Cardiac muscle cell (in vitro differentiated cells and primary cell): ENCODE measurements at places on chromosomes 7 and 10. TPM values are rescaled to one million over a fixed set of nuclear protein-coding genes. Genes with fewer than 3 reads are reported as not detected.

GRCh38 chr10:33103863-33104379, 145.9 kb upstream of the ITGB1 start:
- DNase-seq = no peak

Gene SCART1
- total RNA-seq = 0.74 and 5.6 TPM in 2 replicates

DNA sequence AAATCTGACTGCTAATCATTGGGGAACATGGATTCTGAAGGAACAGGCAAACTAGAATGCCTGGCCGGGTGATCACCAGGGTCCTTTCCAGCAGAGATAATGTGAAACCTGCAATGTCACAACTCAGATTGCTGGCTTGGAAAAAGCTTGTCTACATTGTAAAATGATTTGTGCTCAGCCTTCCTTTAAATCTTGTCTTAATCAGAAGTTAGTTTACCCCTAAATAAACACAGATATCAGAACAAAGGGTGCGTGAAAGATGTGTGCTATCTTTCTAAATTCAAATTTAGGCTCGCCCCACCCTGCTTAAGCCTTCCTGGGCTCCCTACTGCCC, 26.3 kb downstream of the COBL start:
- no peak for DNase-seq

GRCh38 chr7:65342723-65343629, 30.7 kb upstream of the ZNF92 start:
- no peak for DNase-seq

DNA sequence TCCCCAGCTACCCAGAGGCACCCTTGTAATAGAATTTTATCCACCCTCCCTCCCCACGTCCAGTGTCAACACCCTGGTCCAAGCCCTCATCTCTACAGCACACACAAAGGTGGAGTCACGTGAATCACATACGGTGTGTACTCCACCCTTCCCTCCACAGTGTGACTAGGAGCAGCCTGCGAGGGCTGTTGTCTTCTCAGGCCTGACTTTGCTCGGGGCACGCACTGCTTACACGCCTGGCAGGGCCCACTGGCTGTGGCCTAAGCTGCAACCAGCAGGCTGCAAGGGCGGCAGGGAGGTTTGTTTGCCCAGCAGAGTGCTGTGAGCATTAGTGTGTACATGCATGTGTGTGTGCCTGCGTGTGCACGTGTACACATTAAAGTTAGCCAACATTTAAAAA, 93.7 kb downstream of the COBL start:
- no peak for DNase-seq

Gene EGR2
- total RNA-seq = 0.18 and 0.33 TPM in 2 replicates

Gene STEAP1
- total RNA-seq = not detected in 2 replicates

DNA sequence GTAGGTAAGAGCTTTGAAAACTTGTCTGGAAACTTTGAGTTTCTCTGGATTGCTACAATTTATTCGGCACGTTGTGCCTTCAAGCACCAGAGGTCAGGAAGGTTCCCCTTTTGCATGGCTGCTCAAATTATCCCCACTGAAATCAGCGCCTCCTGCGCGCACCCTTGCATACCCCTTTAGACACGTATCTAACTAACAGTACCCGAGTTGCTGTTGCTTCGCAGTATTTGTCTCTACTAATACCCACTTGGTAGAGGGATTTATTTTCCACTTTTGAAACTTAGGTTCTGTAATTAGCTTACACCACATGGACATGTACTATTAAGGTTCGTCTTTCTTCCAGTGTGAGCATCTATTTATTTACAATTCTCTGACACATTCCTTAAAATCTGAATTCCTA, 1.6 kb downstream of the MEOX2 start:
- DNase-seq = peak; percentile 8

DNA sequence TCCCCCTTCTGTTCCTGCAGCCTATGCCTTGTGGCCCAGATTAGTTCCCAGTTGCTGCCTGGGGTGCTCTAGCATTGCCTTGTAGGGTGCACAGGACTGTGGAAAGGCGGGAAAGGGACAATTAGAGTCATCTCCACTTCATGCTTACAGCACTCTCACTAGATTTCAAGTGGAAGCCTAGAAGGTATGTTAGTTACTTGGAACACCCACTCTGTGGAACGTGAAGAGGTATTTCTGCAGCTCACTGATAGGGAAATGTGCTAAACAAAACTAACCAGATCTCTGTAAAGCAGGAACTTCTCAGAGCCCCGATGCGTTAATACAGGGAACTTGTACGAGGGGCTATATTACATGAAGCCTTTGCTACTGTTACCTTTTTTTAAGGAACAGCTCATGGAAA, 19.4 kb downstream of the STMP1 start:
- DNase-seq = peak; percentile 78

- no peak for DNase-seq
Observed at GRCh38 chr7:69553190-69553589, 45.1 kb upstream of the AUTS2 start.

GRCh38 chr7:8423057-8423456, 10.4 kb upstream of the NXPH1 start:
- no peak for DNase-seq

DNA sequence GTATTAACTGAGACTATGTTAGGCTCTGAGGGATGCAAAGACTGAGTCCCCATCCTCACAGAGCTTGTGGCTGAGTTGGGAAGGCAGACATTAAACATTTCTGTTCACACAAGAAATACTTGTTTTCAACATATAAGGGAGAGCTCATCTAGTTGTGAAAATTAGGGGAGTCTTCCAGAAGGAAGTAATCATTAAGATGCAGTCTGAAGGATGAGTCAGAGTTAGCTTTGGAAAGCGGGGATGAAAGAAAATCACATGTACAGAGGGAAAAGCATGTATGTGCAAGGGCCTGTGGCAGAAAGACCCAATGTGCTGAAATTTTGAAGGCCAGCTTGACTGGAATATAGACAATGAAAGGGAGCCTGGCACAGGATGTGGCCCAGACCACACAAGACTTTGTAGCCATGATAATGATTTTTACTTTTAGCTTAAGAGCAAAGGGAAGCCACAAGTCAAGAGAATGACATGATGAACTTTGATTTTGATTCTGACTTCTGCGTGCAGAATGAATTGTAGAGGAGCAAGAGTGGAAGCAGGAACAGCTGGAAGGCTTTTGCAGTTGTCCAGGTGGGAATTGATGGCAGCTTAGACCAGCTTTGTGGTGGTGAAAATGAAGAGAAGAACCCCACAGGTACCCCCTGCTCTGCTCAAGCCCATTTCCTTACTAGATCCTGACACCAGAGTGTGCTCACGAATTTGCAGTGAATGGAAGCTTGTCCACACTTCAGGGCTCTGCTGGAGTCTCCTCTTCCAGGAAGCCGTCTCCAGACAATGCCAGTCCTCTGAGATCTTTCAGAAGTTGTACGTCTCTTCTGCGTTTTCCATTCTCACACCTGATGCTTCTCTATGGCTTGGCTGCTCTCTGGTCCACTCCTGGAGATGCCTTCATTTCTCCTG, 115.6 kb downstream of the ATXN7L1 start:
- no peak for DNase-seq

GRCh38 chr10:113305871-113306270, 247.0 kb upstream of the HABP2 start:
- DNase-seq = peak; percentile 79

Gene INA
- 1.1 and 1.3 TPM in 2 replicates for total RNA-seq

DNA sequence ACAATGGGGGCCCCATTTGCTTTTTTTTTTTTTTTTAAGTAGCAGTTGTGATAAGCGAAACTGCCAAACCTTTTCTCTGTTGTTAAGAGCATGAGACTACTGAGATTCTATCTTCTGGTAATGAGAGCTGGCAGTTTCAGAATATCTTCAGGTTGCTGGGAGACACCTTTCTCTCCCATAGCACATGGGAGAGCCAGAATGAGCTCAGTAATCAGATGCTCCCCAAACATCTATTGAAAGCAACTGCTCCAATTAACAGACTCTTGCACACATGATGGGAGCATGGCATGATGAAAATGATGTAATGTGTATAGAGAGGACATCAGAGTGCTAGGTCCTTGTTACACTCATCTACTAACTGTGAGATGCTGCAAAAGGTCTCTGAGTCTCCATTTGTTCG, 18.8 kb downstream of the MYO3A start:
- DNase-seq = no peak

Gene SFTPD
- 0.15 and 1.1 TPM in 2 replicates for total RNA-seq

Gene DYNC1I1
- total RNA-seq = 21.2 and 24.4 TPM in 2 replicates

- DNase-seq = no peak
Observed at GRCh38 chr7:111012799-111013675, 77.9 kb upstream of the LRRN3 start.

Gene IL6
- total RNA-seq = not detected in 2 replicates

DNA sequence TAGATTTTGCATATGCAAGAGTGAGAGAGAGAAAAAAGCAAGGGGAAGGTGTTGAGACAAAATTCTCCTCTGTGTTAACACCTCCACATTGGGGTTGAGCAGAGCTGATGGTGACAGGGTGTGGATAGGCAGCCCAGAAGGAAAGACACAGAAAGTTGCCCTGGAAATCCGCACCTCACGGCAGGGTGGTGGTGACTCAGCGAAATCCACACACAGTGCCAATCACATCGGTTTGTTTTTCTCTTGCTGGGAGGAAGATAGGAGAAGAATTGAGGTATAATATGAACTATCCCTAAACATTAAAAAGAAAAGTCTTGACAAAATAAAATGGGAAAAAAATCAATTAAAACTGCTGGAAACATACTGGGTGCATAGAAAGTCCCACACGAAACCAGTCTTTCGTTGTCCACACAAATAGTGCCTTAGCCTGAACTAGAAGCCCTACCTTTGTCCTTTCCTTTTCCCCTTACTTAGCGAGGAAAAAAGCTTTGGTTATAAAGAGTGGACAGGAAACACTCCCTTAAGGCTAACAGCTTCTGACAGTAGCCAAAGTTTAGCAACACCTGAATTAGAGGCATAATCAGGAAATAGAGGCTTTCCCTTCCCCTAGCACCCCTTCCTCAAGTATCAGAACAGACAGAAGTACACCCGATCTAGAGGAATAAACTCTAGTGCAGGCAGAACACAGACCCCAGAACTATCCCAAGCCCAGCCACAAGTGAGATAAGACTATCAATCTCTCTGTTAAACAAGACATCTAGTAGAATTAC, 39.2 kb upstream of the DNAJC1 start:
- peak; percentile 47 for DNase-seq

GRCh38 chr7:122256046-122256445, 48.5 kb downstream of the FEZF1 start:
- DNase-seq = no peak

Gene MEIG1
- 1.2 TPM in 1 of 2 replicates, not detected in the other for total RNA-seq

Gene IGFBP3
- total RNA-seq = 19.1 and 32.8 TPM in 2 replicates

GRCh38 chr10:51073453-51074237, 642 bp upstream of the PRKG1 start:
- DNase-seq = peak; percentile 32

DNA sequence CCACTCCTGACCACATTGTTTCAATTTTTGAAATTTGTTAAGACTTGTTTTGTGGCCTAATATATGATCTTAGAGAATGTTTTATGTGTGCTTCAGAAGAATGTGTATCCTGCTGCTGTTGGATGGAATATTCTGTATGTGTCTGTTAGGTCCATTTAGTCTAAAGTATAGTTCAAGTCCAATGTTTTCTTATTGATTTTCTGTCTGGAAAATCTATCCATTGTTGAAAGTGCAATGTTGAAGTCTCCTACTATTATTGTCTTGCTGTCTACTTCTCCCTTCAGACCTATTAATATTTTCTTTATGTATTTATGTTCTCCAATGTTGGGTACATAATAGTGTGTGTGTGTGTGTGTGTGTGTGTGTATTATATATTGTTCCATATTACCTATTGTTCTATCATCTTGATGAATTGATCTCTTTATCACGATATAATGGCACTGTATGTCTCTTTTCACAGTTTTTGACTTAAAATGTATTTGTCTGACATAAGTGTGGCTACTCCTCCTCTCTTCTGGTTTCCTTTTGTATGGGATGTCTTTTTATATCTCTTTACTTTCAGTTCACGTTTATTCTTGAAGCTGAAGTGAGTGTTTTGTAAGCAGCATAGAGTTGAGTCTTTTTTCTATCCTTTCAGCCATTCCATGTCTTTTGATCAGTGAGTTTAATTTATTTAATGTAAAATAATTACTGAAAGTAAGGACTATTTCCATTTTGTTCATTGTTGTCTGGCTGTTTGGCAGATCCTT, 61.3 kb downstream of the AKR1D1 start:
- DNase-seq = no peak

- DNase-seq = peak; percentile 90
Observed at GRCh38 chr7:155166673-155167370, 96.7 kb downstream of the HTR5A start.

GRCh38 chr7:117212969-117213877, 109.6 kb downstream of the WNT2 start:
- DNase-seq = peak; percentile 79

DNA sequence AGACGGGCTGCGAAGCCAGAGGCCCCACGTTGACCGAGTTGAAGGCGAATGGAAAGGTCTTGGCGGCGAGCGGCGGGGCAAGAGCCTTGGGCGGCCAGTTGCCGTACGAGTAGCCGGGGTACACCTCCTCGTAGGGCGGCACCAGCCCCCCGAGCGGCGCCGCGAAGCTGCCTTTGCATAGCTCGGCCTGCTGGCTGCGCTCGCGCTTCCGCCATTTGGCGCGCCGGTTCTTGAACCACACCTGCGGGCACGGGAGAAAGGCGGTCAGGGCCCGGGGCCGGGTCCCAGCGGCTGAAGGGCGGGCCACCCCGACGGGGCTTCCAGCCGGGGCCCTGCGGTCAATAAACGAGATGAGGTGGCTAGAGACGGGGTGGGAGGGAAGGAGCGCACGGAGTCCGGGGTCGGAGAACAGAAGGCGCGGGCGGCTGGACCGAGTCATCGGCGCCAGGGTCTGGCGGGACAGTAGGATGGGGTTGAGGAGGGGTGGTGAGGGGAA, 4.8 kb downstream of the ELOVL3 start:
- DNase-seq = peak; percentile 37

Gene EBF3
- total RNA-seq = 2.2 and 2.8 TPM in 2 replicates
